ENCODE measurements at places on chromosomes 6 and 20. TPM values are rescaled to one million over a fixed set of nuclear protein-coding genes. Genes with fewer than 3 reads are reported as not detected.

Gene VIP
- 1.5 TPM for total RNA-seq

Gene IYD
- total RNA-seq, result 1.9 TPM

Gene TMEM244
- total RNA-seq, result not detected

Gene GPX5
- total RNA-seq, result not detected

Gene FAM162B
- total RNA-seq, result 14.9 TPM

Gene HLA-DQA1
- 144 TPM for total RNA-seq

Gene SEC23B
- total RNA-seq, result 51.2 TPM

Gene EEF1A2
- total RNA-seq, result 0.77 TPM

Gene RAD21L1
- total RNA-seq, result not detected
